Right lobe of liver (tissue), 6 donors: ENCODE measurements at places on chromosomes 7 and 10.

- no peak for DNase-seq
These were observed 25.8 kb downstream of the ABCC2 start for GRCh38 chr10:99808270-99808669.

DNA sequence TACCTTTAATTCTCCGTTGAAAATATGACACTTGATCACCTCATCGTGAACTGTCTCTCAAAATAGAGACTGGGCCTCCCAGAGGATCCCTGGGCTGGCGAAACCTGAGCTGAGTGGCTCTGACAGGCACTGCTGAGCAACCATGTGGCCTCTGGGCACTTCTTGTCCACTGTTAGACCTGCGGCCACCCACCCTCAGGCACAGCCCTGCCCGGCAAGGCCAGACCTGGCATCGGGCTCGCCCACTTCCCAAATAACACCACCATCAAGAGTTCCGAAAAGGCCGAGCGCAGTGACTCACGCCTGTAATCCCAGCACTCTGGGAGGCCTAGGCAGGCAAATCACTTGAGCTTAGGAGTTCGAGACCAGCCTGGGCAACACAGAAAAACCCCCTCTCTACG lies 82.5 kb downstream of the COBL start:
- DNase-seq, result no peak

DNA sequence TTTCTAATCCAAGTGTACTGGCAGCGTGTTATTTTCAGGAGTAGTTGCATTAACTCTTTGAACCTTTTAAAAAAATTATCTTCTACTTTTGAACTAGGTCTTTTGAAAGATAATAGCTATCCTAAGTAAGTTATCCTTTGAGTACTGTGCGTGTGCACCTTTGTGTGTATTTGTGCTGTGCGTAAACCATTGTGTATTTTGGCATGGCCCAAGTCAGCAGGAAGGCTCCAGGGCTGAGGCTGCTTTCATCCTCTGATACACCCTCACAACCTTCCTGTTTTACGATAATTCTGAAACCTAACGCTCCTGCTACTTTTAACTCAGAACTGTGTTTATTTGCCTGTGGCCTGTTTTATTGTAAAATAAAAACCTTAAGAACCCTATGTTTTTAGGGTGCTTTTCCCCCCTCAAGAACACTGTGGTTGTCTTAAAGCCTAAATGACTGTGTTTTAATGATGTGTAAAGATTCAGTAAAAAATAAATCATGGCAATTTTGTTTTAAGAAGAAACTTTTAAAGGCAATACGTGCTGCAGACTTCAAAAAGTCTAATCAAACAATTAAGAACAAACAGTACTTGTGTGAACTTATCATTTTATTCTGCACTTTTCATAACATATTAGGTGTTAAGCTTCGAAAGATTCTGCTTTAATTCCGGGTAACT lies 57.5 kb downstream of the HDAC9 start:
- DNase-seq, result no peak

DNA sequence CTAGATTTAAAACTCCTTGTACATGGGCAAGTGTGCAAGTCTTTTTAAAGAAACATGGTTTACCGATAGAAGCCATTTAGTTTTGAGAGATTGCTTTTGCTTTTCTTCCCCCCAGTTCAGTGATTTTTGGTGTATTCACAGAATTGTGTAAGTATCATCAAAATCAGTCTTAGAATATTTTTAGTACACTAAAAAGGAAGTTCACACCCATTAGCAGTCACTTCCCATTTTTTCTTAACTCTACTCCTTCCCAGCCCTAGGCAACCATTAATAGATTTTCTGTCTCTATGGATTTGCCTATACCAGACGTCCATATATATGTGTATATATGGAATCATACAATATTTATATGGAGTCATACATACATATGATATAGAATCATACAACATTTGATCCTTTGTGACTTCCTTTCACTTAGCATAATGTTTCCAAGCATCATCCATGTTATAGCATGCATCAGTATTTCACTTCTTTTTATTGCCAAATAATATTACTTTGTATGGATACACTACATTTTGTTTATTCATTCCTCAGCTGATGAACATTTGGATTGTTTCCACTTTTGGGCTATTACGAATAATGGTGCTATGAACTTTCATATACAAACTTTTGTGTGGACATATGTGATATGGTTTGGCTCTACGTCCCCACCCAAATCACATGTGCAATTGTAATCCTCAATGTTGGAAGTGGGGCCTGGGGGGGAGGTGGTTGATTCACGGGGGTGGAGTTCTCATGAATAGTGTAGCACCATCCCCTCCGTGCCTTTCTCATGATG lies 16.5 kb upstream of the ARL4A start:
- no peak for DNase-seq

- DNase-seq, result no peak
These were observed 205.0 kb downstream of the ABCA13 start for GRCh38 chr7:48376263-48376662.

DNA sequence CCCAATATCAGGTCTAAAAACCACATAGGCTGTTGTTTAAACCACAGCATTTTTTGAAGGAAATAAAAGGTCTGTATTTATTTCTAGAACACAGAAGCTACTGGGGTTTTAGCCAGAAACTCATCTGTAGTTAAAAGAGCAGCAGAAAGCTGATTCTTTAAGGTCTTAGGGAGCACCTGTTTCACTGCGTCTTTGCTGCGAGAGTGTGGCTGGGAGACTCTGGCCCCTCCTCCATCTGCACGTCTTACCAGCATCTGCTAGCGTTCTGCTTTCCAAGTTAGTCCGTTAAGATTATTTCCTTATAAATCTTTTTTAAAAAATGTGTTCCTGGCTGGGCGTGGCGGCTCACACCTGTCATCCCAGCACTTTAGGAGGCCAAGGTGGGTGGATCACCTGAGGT lies 95.9 kb downstream of the ADARB2 start:
- DNase-seq, result no peak

DNA sequence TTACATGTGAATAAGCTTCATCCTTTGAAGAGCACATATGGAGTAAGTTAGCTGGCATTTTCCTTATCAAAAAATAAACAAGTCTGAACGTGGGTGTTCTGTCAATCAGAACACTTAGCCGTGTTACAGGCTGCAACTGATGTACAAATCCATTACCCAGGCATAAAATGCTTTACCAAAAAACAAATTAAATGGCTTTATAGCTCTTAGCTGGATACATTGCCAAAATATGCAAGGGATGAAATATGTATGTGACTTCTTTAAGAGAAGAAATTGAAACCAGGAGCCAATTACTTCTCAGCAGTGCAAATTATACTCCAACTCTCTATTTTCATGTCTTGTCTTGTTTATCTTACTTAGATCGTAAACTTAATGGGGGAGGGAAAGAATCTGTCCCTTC lies 214.8 kb downstream of the DGKB start:
- no peak for DNase-seq

GRCh38 chr7:3780016-3780415 lies 479.0 kb downstream of the SDK1 start:
- no peak for DNase-seq

- no peak for DNase-seq
These were observed 26.8 kb downstream of the PYROXD2 start for GRCh38 chr10:98388101-98388655.

- no peak for DNase-seq
These were observed 1.5 kb downstream of the UMAD1 start for GRCh38 chr7:7642081-7642480.

- no peak for DNase-seq
These were observed 35.6 kb downstream of the MKX start for GRCh38 chr10:27710014-27710413.
